NCI-H1417 treated with DMSO at 0.1 percent for 48 hours (cell line): ENCODE measurements at places on chromosomes 5 and 9.

DNA sequence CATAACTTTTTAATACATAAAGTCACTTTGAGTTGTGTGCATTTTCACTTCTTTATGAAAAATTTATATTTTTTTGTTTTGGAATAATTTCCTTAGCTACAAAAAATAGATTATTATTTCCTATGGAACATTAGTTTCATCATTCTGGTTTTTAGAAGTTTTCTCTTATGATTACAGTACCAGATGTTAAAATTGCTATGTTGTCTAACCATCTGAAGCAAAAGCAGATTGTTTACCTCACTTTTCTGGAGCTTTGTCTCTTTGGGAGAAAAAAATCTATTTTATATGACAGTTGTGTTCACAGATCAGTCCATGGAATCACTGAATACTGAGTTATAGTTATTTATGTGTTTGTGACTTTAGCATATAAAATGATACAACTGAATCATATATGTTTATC, 708.9 kb upstream of the RIOK2 start:
- no peak for DNase-seq

DNA sequence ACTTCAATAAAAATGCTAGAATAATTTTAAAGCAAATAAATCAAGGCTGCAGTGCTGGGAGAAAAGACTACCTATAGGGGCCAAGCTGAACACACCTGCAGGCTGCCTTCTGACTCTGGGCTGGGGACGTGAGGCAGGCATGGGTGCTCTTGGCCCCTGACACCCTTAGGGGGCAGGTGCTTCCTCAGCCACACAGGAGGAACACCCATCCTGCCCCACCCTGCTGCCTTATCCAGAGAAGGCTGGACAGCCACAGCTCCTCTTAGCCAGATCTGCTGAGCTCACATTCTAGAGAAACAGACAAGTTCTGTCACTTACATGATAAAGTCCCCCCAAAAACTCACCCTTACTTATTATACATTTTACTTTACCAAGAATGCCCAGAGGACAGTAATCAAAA, 6.6 kb upstream of the LMX1B start:
- no peak for DNase-seq

GRCh38 chr5:180332861-180333260, 20.3 kb downstream of the GFPT2 start:
- DNase-seq = no peak

- DNase-seq = no peak
Observed at GRCh38 chr5:119742311-119742710, 113.0 kb downstream of the FAM170A start.

DNA sequence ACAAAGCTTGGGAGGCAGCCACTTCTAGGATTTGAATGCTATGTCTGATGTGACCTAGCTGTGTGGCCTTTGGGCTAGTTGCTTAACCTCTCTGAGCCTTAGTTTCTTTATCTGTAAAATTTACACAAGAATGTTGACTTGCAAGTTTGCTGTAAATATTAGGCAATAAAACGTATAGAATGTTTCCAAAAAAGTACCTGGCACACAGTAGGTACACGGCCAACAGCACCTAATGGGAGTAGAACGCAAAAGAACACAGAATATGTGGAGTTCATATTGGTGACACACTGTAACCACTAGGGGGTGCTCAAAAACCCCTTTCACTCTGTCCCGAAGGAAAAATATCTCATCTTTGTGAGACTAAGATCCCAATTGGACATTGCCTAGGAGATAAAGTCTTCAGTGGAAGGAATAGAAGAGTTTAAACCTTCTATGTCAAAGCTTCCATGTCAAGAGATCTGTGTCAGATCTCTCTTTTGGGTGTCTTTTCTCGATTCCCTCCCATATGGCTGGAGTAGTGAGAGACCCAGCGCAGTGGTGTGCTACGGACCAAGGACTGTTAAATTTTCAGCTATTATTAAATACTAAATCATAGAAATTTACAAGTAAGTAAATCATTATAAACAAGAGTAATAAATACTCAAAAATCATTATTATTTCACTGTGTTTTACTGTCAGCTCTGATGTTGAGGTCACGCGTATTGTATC, 145.4 kb upstream of the RAD23B start:
- DNase-seq = no peak

DNA sequence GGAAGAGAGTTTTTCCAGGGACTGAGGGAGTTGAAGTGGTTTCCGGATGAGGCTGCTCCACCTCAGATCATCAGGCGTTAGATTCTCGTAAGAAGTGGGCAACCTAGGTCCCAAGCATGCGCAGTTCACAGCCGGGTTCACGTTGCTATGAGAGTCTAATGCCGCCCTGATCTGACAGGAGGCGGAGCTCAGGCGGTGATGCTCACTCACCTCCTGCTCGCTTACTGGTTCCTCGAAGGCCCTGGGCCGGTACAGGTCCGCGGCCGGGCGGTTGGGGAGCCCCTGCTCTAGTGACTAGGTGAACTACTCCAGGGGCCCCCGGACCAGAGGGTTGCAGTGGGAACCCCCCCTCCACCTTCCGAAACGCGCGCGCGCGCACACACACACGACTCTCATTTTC, 997 bp upstream of the RNF130 start:
- no peak for DNase-seq

- DNase-seq = no peak
Observed at GRCh38 chr9:133301253-133302230, 26.5 kb upstream of the ABO start.

- DNase-seq = no peak
Observed at GRCh38 chr9:99299211-99300102, 77.4 kb downstream of the SEC61B start.

DNA sequence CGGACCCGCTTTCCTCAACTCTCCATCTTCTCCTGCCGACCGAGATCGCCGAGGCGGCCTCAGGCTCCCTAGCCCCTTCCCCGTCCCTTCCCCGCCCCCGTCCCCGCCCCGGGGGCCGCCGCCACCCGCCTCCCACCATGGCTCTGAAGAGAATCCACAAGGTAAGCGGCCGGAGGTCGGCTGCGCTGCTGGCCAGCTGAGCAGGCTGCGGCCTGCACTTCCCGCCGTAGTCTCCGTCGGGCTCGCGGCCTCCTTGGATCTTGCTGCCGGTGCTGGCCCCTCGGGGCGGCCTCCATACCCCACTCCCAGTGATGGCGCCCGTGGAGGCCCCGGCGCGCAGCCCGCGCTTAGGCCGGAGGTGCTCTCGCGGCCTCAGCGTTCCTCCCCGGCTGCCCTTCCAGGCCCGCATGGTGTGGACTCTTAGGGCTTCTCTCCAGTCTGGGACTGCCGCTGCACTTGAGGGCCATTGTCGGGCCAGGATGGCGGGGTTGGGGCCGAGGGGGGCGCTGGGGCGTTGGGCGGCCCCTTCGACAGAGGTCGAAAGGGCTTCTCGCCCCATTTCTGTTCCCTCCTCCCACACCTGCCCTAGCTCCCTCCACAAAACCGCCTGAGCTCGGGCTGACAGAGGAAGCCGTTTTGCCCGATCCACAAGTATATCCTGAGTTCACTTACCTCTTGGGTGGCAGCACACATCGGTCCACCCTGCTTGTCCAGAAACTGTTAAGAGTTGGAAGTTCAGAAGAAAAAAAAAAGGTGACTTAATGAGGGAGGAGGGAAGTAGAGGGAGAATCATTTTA, 714 bp downstream of the UBE2D2 start:
- no peak for DNase-seq

GRCh38 chr5:176413255-176413565, 3.1 kb downstream of the CLTB start:
- no peak for DNase-seq

- DNase-seq = no peak
Observed at GRCh38 chr9:124343533-124344290, 71.5 kb downstream of the PSMB7 start.
